ENCODE measurements at places on chromosomes 5 and 9.
A peak's percentile ranks its signal among the peaks of the same experiment; 100 is the strongest.

- peak; percentile 86 for DNase-seq
Observed at GRCh38 chr5:141529002-141529401, 40.1 kb downstream of the PCDHGC5 start.

- peak; percentile 81 for DNase-seq
Observed at GRCh38 chr9:104993291-104993963, 65.5 kb upstream of the ABCA1 start.

- peak; percentile 67 for DNase-seq
Observed at GRCh38 chr5:33319841-33320240, 120.9 kb upstream of the TARS1 start.

DNA sequence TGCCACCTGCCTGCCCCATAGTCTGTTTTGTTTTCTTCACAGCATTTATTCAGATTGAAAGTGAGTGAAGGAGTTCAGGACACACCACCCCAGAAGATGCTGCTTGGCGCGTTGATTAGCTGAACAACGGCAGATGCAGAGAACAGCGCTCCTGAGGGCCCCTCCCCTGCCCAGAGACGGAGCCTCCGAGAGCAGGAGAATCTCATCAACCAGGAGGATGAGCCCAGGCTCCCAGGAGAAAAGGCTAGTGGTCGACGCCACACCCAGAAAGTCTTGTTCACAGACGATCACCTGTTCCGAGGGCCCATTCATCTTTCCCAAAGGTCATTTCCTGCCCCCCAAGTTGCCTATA is 180.4 kb upstream of the PPP1R26 start:
- DNase-seq: no peak

DNA sequence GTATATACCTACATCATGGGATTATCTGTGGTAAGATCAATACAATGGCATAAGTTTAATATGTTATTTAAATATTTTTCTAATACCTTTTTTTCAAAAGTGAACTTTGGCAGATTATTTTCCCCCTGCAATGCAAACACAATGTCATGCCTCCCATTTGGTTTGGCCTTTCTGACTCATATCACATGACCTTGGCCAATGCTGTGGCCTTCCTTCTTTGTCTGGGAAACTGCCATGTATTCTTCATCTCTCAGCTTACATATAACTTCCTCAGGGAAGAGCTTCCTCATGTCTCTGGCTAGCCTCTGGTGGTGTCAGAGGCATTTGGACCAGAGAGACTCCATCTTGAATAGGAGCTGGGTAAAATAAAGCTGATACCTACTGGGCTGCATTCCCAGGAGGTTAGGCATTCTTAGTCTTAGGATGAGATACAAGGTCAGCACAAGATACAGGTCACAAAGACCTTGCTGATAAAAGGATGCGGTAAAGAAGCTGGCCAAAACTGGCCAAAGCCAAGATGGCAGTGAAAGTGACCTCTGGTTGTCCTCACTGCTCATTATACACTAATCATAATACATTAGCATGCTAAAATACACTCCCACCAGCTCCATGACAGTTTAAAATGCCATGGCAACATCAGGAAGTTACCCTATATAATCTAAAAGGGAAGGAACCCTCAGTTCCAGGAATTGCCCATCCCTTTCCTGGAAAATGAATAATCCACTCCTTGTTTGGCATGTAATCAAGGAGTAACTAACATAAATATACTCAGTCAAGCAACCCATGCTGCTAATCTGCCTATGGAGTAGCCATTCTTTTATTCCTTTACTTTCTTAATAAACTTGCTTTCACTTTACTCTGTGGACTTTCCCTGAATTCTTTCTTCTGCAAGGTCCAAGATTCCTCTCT is 76.0 kb downstream of the C9orf153 start:
- no peak for DNase-seq

DNA sequence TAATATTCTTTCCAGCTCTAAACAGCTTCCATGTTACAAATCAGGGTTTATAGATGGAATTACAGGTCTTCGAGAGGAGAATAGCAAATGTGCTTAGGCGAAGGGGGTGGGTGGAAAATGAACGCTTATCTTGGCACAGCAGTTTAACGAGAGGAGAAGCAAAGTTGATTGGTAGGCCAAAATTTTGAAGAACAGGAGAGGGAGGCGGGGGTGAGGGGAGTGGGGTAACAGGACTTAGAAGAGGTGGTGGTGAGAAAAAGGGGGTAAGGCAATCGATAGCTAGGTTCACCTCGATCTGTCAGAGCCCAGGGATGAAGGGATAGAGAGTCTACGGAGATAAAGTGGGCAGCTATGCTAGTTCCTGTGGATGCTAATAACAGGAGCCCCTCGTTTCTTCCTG is 764 bp downstream of the ANKRA2 start:
- DNase-seq: peak; percentile 19

Data from fibroblast of lung (primary cell).